Effector memory CD4-positive, alpha-beta T cell (primary cell): ENCODE measurements at places on chromosomes 11 and 22.

GRCh38 chr22:38187413-38188212 is 6.0 kb upstream of the PLA2G6 start:
- DNase-seq, result no peak

DNA sequence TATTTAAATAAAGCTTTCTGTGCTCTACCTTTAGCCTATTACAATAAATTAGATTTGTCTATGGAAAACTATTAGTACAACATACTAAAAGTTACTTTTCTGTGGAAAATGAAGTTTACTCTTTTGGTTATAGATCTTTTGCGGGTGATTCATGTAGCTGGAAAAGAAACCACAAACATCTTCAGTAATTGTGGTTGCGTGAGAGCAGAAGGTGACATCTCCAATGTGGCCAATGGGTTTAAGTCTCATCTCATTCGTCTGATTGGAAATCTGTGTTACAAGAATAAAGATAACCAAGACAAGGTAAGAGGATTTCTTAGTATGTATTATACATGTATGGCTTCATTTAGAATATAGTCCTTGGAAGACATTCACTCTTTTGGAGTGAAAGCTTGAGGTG is 68.6 kb downstream of the ATXN10 start:
- no peak for DNase-seq

DNA sequence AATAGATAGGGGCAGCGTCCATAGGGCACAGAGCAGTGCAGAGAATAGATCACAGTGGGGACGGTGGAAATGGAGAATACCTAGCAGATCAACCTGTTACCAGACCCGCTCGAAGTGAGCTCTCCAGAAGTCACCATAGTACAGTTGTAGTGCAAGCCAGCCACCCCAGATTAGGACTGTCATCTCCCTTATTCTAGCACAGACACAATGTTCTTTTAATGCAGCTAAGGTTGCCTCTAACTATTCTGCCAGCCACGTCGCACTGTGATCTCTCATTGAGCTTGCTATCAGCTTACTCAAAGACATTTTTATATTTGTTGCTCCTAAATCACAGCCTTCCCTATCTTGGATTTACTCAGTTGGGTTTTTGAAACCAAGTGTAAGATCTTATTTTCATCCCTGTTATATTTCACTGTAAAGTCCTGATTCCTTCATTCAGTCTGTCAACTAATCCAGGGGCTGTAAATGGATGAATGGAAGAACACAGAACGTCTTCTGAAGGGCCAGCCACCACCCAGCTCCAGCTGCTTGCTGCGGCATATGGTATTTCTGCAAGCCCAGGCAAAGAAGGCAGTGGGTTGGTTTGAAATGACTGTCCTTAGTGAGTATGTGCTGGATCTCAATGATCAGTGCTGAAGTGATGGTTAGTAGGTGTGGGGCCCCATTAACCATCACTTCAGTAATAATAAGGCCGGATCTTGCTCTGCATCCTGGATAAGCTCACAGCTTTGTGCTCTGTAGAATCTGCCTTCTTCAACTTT is 3.4 kb downstream of the PARVA start:
- no peak for DNase-seq

GRCh38 chr22:44171561-44171960 is 9.2 kb upstream of the PARVG start:
- DNase-seq, result no peak

GRCh38 chr11:132719684-132720083 is 812.6 kb downstream of the OPCML start:
- no peak for DNase-seq

DNA sequence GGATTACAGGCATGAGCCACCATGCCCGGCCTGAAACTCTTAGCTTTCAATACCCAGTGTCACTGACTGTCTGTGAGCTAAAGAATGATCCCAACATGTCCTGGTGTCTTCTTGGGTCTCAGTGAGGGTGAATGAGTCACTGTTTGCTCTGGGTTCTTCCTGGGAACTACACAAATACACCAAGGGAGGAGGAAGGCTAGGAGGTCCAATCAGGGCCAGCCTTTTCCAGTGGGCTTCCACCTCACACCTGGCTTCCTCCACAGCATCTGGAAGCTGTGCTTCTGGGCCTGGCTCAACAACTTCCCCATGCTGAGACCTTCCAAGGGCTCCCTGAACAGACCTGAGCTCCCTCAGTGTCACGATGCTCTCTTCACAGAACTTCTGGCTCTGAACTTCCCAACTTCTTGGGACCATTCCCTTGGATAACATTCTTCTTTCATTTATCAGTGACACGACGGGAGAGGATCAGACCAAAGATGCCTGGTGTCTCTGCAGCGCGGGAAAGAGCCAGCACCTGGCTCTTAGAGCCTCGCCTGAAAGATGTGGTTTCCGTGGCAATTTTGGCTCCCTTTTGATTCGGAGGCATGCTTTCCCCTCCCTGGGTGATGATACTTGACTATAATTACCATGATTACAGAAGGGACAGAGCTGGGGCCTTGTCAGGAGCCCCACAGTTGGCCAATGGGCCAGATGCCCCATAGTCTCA is 22.3 kb upstream of the CHRM4 start:
- no peak for DNase-seq

DNA sequence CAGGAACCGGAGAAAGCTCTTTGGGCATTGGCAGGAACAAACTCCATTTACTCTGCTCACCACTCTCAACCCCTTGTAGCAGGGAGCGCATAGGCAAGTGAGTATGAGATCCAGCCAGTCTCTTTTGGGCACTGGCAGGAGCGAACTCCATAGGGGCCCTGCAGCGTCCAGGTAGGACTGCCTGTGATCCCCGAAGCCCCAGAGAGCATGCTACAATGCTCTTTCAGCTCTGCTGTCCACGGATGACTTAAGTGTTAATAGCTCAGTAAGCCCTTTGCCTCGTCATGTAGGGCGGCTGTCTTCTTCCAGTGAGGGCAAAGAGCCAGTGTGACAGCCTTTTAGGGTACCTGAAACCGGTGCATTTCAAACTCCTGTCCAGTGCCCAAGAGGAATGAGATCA is 1525.6 kb upstream of the RAG2 start:
- DNase-seq, result no peak

GRCh38 chr11:44811841-44812448 is 85.2 kb downstream of the TSPAN18 start:
- no peak for DNase-seq

DNA sequence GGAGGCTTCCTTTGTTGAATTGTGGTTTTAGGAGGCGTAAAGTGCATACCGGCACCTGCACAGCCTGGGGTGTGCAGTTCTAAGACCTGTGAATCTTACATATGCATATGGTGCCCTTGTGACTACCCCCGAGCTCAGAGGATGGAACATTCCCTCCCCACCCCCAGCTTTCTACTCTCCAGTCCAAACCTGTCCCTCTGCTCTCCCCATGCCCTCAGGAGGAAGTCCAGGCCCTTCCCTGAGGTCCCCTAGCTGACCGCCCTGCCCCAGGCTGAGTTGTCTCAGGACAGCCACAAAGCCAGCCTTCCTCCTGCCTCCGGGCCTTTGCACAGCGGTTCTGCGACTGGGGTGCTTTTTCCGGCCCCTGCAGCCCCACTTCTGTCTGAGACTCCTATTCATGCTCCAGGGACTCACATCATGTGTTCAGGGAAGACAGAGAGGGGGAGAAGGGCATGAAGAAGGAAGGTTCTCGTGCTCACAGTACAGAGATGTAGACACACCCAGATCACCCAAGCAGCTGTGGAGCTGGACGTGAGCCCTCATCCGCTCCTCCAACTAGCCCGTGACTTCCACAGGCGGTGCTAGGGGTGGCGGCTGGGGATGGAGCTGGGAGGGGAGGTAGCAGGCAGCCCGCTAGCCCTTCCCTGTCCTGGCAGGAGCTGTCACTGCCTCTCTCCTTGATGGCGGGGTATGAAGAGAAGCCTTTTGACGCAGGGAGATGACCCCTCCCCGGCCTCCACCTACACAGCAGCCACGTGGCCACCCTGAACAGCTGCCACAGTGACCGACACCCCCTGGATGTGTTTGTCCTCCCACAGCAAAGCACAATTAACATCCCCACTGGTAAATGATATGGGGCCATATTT is 50.8 kb downstream of the FLRT1 start:
- no peak for DNase-seq

DNA sequence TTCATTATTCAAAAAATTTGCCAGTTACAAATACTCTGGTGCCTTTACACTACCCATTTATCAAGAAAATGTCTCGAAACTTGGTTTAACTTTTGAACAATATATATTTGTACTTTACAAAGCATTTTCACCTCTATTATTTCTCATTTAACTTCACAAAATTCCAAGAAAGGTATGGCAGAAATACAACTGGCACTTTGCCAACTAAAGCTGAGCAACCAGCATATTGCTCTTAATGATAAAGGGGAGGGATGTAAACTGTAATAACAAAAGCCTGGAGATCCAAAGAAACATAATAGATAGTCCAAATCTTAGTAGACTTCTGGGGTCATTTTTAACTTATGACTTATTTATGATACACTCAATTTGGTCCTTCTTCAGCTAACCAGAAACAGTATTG is 7.7 kb downstream of the PITPNB start:
- no peak for DNase-seq

GRCh38 chr11:67026941-67027340 is 4.0 kb downstream of the SYT12 start:
- DNase-seq, result no peak

GRCh38 chr22:23715806-23716375 is 25.1 kb downstream of the RGL4 start:
- DNase-seq, result no peak
